ENCODE measurements at places on chromosomes 6 and 20.

DNA sequence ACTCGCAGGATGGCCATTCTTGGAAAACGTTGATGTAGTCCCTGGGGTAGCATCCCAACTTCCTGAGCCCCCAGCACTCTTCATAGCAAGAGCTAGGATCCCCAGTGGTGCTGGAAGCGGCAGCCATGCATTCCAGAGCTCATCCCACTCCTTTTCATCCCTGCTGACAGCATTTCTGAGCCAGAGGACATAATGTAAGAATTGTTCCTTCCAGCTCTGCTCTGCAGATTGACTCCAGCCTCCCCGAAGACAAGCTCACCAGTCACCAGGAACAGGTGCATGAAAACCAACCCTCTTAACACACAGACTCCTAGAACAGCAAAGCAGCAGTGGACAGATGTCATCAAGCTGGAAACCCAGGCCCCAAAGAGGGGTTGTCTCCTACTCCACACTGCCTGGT is 3.8 kb downstream of the SLC13A3 start:
- DNase-seq, result peak; percentile 31

DNA sequence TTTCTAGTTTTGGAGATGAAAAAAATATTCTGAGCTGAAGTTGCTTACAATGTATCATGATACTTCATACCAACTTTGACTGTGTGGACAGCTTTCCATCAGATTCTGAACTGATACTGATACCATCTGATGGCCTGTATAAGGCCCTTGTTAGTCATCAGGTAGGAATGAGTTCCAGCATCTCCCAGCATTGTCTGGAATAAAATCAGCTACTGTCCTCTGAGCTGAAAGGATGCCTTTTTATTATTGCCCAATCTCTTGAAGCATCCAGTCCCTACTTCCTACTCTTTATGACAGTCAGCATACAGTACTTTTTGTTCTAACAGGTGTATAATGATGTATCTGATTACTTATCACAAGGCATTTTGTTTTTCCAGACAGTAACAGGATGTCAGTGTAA is 70.6 kb upstream of the EYA4 start:
- DNase-seq, result no peak

DNA sequence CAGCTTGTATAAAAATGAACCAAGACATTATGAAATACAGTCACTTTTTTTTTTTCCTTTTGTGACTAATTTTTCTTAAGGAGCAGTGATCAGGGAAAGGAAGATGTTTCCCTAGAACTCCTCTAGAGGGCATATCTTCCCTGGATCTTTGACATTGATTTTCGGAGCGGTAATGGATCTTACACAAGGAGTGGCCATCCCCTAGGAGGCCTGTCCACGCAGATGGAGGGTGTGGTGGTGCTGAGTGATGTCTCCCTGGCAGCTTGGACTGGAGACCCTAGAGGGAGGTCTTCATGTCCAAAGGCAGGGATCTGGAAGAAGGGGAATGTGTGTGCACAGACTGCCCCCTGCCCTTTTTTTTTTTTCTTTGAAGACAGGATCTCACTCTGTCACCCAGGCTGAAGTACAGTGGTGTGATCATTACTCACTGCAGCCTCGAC is 7.0 kb upstream of the KIFC1 start:
- no peak for DNase-seq

GRCh38 chr6:151719070-151719469 is 88.4 kb upstream of the ESR1 start:
- DNase-seq, result no peak

DNA sequence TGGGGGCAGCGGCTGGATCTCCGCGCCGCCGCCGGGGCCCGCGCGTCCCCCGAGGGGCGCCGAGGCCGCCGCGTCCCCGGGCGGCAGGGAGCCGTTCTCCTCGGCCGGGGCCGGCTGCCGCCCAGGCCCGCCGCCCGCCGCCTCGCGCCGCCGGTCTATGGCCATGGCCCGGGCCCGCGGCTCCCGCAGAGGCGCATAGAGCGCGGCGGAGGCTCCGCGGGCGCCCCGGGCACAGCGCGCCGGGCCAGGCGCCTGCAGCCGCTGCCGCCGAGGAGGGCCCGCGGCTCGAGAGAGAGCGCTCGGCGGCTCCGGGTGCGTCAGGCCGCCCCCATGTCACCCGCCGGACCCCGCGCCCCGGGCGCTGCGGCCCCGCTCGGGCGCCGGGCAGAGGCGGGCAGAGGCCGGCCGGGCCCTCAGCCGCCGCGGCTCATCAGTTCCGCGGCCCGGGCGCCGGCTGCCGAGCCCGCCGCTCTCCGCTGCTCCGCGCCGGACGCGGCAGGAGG is 404 bp downstream of the SLC22A23 start:
- no peak for DNase-seq

GRCh38 chr6:44849806-44850205 is 462.3 kb downstream of the CDC5L start:
- DNase-seq, result no peak

DNA sequence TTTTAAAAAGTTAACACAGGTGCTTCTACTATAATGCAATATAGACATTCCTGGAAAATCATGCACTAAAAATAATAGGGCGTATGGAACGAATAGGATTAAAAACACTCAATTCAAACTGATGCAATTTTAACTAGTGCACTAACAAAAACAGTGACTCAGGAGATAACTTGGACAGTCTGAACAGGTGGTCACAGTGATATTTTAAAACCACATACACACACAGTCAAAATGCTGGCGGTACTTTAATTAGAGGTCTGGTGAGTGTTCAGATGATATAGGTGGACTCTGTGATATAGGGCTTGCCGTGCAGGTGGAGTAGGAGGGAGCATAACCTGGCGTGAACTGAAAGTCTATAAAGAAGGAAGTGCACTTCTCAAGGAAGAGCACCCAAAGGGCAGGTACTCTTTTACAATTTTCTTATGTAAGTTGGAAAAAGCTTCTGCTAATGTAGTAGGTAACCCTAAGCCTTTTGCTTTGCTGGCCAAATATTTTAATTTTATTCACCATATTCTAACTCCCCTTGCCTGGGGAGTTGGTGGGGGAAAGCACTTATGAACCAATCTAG is 41.9 kb upstream of the PLN start:
- no peak for DNase-seq

- no peak for DNase-seq
Observed at GRCh38 chr20:21175433-21175832, 49.6 kb downstream of the KIZ start.

- no peak for DNase-seq
Observed at GRCh38 chr20:44536175-44536574, 14.3 kb upstream of the SERINC3 start.

All from head of caudate nucleus (tissue), 42 donors.